ENCODE measurements at places on chromosomes 3 and 15.

DNA sequence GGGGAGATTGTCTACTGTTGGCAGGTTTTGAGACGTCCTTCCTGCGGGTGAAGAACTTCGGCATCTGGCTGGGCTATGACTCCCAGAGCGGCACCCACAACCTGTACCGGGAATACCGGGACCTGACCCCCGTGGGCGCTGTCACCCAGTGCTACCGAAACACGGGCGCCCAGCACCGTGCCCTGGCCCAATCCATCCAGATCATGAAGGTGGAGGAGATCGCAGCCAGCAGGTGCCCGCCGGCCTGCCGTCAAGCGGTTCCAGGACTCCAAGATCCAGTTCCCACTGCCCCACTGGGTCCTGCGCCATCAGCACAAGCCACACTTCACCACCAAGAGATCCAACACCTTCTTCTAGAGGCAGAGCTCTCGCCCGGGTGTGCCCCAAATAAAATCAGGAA, 194.9 kb upstream of the EPHA6 start:
- no peak for DNase-seq

DNA sequence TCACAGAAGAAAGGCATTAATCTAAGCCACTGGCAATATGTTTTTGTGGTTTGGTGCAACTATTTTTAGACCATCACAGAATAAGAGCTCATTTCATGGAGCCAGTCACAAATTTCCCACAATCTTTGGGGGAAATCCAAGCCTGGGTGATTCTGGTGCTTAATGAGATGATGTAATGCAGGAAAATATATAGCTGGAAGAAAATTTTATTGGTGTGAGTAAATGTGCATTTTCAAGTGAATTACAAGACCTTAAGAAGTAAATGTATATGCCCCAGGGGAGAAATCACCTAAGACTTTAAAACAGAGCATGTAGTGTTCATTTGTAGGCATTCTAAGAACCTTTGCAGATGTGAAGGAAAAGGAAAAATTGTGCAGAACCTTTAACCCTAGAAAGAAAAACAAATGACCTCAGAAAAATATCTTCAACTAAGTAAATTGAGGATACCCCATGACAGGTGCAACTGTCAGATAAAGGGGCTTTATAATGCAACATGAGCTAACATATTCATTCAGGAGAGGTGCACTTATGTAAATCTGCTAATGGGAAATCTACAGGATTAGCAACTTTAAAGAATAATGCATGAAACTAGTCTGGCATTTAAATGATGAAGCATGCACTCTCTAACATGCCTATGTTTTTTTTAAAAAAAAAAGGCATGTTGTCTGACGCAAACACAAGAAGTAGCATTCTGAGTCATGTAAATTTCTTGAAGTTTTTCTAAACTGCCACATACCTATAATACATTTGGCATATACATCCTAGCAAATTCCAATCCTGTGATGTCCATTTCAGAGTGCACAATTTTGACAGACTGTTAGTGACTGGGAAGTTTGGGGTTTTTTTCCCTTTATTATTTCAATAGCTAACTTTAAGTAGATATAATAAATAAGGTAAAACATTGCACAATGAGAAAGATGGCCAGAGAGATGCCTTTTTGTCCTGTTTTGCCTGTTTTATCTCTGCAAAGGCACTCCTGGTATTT, 105.1 kb downstream of the MEX3B start:
- DNase-seq, result no peak

GRCh38 chr3:170296703-170297102, 60.8 kb upstream of the SKIL start:
- no peak for DNase-seq

- DNase-seq, result no peak
Measured at GRCh38 chr3:124919756-124920155, 14.8 kb downstream of the MUC13 start.

GRCh38 chr15:101025501-101025885, 106.3 kb downstream of the LRRK1 start:
- no peak for DNase-seq

DNA sequence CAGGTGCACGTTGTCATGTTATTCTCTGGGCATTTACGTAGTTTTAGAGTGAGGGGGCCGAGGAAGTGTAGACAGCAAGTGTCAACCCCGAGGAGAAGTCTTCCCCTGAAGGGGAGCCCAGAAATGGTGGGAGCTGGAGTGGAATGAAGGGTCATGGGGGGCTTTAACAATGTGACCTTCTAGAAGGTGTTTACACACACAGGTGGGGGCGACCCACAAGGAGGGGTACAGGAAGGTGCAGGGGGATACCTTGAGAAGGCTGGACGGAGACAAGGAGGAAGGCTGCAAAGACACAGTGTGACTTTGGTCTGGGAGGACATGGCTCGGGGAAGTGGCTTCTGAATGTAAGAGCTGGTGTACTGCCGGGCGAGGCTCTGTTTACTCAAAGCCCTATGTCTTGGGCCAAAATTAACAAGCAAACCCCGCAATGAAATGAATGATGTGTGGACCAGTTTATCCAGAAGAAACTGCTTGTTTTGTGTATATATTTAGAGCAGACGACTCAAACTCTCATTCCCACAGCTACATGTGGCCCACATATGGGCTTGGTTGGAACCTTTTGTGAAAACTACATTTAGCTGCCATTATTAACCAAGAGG, 18.7 kb downstream of the TRPM1 start:
- DNase-seq, result no peak

- DNase-seq, result no peak
Measured at GRCh38 chr15:65839354-65839901, 29.9 kb upstream of the RAB11A start.

GRCh38 chr3:166734734-166735133, 645.4 kb downstream of the ZBBX start:
- DNase-seq, result no peak

DNA sequence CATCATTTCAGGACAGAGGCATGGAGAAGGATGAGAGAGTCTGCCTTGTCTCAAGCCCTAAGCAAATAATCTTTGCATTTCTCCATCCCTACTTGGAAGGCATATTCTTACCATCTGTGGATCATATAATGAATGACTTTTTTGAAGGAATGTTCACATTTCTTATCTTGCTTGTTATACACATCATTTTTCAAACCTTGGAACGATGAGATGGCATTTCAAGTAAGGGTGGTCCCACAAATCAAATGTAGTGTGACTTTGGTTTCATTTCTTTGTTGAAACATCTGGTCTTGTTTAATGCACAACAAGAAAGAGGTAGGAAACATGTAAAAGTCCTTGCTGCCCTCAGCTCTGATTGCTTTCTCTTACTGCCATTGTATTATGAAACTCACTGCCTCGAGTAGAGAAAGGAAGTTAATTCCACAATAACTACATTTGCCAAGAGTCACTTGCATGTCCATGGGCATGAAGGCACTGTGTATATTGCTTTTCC, 32.1 kb downstream of the RBMS3 start:
- DNase-seq, result no peak

DNA sequence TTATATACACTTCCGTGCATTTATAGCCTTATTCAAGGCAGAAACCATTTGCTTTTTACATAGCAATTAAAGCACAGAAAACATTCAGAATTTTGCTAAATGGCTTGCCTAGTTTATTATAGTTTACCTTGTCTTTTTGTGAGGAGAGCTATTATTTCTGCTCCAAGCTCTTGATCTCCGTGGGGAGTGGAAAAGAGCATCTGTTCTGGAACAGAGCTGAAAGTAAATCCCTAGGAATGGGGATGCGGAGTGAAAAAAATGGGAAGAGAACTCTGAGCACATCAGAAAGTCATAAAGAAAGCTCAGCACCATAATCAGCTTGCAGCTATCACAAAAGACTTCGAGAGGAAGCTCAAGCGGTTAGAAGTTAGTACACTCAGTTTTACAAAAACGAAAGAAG, 1006.7 kb downstream of the ROBO2 start:
- DNase-seq, result no peak
